Esophagus muscularis mucosa (tissue), 4 donors: ENCODE measurements at places on chromosomes 2 and 18. TPM values are rescaled to one million over a fixed set of nuclear protein-coding genes. Genes with fewer than 3 reads are reported as not detected.

ATOH8 gene
- 41.1 TPM for total RNA-seq

CCDC142 gene
- 27.8 TPM for total RNA-seq

DNA sequence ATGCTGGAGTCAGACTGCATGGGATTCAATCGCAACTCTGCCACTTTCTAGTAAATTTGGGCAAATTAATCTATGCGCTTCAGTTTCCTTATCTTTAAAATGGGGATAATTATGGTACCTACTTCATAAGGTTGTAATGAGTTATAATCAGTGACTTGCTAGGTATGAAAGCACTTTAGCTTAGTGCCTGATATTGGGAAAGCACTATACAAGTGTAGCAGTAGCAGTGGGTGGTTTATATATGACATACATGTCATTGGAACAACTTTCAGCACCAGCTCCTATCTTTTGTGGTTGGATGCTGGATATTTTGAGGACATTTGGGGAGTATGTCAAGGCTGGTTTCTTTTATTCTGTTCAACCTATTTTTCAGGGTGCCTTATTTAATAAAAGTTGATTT is 277.7 kb downstream of the CAMKMT start:
- no peak for DNase-seq

- no peak for DNase-seq
These were observed 1.1 kb downstream of the PREB start for GRCh38 chr2:27133195-27133875.

GRCh38 chr2:170181602-170182001 is 3.7 kb downstream of the MYO3B start:
- DNase-seq: no peak

DNA sequence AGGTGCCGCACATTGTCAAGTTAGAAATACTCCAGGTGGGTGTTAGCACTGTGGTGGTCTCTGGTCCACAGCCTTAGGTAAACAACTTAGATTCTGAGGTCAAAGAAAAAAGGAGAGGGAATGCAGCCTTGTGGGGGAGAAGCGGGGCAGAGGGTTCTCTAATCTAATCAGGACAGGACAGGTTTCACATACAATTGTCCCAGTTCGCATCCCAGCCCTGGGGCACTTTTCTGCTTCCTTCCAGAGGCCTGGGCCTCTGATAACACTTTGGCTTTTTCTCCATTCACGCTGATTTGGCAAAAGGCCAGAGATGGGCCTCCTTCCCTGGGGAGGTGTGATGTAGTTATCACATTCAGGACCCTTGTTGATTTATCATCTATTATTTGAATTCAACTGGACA is 32.5 kb downstream of the SLC1A4 start:
- no peak for DNase-seq

DNA sequence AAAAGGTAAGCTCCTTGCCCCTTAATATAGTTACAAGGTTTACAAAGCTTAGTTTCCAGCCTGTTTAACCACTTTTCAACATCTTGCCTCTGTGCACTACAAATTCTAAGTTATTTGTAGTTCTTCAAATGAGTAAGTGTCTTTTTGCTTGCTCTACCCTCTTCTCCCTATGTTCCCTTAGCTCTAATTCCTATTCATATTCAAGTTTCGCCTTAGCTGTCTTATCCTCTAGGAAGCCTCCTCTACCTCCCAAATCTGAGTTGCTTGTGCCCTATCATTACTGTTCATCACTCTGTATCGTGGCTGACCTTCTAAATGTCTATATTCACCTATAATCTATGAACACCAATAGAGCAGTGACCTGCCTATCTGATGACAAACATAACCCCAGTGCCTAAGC is 25.3 kb downstream of the NRXN1 start:
- no peak for DNase-seq
